ENCODE measurements at places on chromosomes 12 and 14.

DNA sequence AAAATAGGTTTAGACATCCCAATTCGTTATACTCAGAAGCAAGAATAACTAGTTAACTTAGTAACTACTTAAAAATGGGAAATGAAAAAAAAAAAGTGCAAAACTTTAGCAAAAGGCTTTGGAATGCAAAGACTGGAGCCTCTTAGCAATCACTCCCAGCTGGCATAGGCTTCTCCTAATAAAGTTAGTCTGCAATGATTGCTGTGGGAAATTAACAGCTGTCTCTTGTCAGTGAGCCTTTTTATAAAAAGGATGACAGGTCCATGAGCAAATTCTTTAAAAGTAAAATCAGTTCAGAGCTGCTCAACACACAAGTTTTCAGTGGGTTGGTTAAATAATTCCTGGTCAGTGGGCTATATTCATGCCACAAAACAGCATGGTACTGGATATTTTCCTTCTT lies 7.4 kb upstream of the SYCP3 start:
- no peak for DNase-seq

DNA sequence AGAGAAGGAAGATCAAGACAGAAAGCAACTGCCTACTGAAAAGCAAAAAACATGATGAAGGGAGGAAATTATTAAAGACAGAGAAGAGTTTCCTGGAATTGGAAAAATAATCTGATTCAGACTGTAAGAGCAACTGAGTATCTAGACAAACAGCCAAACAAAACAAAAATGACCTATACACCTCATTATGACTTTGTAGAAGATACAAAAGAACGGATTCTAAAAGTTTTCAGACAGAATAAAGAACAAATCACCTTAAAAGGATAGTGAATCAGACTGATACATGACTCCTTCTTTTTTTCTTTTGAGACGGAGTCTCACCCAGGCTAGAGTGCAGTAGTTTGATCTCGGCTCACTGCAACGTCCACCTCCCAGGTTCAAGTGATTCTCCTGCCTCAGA lies 10.4 kb downstream of the OSBPL8 start:
- DNase-seq = no peak

- no peak for DNase-seq
These were observed 247.9 kb upstream of the BTG1 start for GRCh38 chr12:92393504-92393903.

DNA sequence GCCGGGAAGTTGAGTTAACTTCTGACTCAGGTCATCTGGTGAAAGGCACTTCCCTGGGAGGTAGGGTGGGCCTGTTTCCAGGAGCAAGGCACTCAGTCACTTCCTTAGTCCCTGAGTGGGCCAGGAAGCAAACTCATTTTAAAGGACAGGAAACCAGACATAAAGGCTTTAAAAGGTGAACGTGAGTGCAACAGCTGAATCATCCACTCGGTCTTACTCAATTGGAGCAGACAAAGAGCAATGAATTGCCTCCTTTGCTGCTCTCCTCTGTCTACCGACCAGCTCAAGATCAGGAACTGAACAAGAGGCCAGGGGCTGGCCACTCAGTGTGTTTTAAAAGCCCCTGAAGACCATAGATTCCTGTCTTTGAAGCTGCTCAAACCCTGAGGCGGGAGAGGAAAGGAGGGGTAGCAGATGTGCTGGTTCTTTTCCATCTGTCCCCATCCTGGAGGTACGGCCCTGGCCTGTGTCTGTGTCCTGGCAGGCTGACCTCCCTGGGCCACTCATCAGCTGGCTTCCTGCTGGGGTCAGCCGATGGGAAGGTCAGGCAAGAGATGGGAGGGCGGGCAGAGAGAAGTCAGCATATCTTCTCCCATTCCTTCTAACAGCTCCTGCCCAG lies 148.9 kb downstream of the PPM1H start:
- no peak for DNase-seq

DNA sequence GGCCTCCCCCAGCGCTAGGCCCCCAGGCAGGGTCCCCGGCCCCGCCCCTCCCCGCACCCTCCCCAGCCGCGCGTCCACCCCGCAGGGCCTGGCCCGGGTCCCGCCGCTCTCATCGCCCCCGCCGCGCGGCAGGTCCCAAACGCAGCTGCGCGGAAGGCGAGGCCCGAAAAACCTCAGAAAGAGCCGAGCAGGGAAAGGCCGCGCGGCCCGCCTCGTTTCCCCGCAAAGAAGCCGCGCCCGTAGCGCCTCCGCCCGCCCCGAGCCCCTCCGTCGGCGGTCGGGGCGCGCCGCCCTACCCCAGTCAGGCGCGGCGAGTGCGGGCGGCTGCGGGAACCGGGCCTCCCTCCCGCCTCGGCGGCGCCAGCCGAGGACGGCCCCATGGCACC lies 324 bp downstream of the POLE start:
- no peak for DNase-seq

DNA sequence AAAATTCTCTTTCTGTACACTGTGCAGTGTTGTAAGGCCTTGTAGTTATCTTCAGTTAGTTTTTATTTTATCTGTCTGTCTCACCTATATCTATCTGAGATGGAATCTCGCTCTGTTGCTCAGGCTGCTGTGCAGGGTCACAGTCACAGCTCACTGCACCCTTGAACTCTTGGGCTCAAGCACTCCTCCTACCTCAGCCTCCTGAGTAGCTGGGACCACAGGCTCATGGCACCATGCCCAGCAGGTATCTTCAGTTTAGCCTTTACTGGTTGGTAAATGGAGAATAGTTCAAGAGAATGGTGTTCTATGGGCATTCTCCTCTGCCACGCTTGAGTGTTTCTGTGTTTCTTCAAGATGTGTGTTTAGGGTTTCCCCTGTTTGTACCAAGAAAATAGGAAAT lies 13.6 kb downstream of the TULP3 start:
- no peak for DNase-seq

DNA sequence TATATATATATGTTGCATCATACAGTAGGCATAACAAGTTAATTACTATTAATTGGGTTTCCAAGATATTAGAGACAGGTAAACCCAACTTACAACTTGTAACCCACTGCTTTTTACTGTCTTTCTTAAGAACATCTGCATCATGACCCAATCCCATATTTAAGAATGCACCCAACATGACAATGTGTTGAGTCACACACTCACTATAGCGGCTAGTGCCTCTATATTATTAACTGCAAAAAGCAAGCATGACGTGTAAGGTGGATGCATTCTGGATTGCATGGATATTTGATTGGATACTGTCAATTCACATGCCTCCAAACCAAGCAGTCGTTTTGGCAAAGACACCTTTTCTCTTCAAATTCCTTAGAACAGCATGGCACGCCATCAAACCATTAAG lies 68.2 kb downstream of the KSR2 start:
- no peak for DNase-seq

DNA sequence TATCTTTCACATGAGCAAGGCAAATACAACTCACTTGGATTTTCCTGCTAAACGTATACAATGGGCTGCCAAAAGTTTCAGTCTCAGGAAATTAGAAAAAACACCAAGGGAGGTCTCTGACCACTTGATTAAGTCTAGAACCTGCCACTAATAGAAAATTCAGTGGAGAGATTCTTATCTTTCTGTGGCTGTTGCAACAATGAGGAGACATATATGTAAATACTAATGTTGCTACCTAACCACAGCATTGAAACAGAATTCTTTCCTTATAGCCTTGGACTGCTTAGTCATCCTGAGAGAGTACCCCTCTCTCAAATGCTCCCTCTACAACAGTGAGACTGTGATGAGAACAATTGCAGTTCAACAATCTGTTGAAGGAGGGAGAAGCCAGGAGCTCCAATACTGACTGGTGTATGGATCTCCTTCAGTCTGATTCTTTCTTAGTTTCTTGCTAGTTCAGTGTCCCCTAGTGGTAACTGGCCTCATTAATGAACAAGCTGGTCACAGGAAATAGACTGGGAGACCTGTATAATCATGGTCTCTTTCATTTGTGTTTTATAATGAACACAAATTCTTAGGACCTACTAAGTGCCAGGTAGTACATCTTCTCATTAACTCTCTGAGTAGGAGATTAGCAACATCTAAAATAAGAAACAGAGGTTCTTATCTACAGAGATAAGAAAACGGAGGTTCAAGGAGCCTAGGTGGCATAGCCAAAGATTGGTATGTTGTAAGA lies 164.5 kb downstream of the SLC38A4 start:
- no peak for DNase-seq

GRCh38 chr12:94165138-94165537 lies 16.8 kb downstream of the PLXNC1 start:
- no peak for DNase-seq

DNA sequence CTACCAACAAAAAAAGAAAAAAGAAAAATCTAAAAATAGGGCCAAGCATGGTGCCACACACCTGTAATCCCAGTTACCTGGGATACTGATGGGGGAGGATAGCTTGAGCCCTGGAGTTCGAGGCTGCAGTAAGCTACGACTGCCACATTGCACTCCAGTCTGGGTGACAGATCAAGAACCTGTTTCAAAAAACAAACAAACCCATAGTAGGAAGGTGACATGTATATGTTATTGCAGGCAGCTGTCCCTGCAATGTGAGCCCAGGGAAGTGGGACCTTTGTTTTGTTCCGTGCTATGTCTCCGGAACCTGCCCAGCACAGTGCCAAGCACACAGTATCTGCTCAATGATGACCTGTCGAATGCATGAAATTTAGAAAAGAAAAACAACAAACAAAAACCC lies 37.2 kb upstream of the YY1 start:
- DNase-seq = no peak

GRCh38 chr12:89185181-89185580 lies 167.1 kb downstream of the DUSP6 start:
- DNase-seq = no peak

GRCh38 chr12:57240926-57241401 lies 10.0 kb downstream of the STAC3 start:
- DNase-seq = no peak

DNA sequence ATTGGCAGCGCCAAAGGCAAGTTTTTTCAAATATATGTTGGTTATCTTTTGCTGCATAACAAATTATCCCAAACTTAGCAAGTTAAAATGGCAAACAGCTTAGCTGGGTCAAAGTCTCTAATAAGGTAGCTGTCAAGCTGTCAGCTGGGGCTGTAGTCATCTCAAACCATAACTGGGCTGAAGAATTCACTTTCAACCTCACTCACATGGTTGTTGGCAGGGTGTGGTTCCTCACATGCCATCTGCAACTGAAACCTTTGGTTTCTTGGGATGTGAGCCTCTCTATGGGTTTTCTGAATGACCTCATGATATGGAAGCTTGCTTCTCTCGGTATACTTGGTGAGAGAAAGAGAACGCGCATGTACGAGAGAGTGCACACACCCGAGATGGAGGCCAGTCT lies 125.4 kb downstream of the LRIG3 start:
- DNase-seq = no peak

DNA sequence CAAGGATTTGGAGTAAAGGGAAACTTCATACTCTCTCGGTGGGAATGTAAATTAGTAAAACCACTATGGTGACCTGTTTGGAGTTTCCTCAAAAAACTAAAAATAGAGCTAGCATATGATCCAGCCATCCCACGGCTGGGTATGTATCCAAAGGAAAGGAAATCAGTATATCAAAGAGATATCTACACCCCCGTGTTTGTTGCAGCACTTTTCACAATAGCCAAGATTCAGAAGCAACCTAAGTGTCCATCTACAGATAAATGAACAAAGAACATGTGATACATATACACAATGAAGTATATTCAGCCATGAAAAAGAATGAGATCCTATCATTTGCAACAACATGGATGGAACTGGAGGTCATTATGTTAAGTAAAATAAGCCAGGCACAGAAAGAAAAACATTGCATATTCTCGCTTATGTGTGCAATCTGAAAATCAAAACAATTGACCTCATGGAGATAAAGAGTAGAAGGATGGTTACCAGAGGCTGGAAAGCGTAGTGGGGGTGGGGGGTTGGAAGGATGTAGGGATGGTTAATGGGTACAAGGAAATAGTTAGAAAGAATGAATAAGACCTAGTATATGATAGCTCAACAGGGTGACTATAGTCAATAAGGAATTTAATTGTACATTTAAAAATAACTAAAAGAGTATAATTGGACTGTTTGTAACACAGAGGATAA lies 468.0 kb downstream of the BCAT1 start:
- no peak for DNase-seq

DNA sequence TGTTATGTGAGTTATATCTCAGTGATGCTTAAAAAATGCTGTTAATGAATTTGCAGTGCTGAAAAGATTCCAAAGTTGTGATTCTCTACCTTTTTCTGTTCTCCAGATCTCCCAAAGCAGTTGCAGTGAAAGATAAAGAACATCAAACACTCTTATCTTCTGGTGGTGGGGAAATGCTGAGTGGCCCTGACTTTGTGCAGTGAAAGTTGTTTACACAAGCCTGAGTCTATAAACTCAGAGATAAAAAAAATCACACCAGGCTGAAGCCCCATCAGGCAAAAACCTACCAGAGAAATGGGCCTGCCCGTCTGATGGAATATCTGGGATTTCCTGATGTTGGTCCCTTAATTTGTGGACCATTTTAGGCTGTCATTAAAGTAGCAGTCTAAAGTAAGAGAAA lies 46.1 kb downstream of the RASSF3 start:
- DNase-seq = no peak
